Upper lobe of right lung (tissue), 1 donor: ENCODE measurements at places on chromosomes 1 and 21. TPM values are rescaled to one million over a fixed set of nuclear protein-coding genes. Genes with fewer than 3 reads are reported as not detected.
A peak's percentile ranks its signal among the peaks of the same experiment; 100 is the strongest.

The IL10 gene
- 0.67 TPM for total RNA-seq

The OR10J1 gene
- total RNA-seq = not detected

The FAM163A gene
- not detected for total RNA-seq

- peaks cover 24% of the 10 kb centered on the region for H3K4me1 ChIP-seq
- no peaks in the 10 kb centered on the region for H3K27me3 ChIP-seq
- peak; percentile 67 for DNase-seq
Observed at GRCh38 chr1:151145304-151146071, 943 bp downstream of the SEMA6C start.

GRCh38 chr1:218474128-218474527, 129.0 kb downstream of the TGFB2 start:
- H3K27me3 ChIP-seq = no peaks in the 10 kb centered on the region
- H3K4me1 ChIP-seq = peaks cover 3% of the 10 kb centered on the region
- no peaks in the 10 kb centered on the region for H3K36me3 ChIP-seq
- H3K4me3 ChIP-seq = no peak overlapping the region
- H3K27ac ChIP-seq = no peak overlapping the region
